ENCODE measurements at places on chromosomes 1 and 21.

DNA sequence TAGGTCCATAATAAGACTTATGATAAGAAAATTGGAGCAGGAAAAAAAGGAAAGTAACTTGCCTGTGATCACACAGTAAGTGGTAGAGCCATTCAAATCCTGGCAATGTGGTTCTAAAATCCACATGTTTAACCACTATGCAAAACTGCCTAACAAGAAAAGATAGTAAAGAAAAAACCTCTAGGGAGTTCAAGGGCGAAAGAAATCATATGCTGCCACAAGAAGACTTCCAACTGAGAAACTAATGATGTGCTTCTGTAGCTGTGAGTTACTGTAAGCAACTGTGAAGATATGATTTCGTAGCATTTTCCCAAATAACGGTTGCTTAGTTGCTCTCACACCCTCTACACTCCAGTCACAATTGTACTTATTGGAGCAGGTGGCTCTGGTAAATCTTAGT lies 20.9 kb upstream of the LYPLAL1 start:
- DNase-seq, result no peak

- DNase-seq, result no peak
Measured at GRCh38 chr21:35128536-35128935, 79.4 kb upstream of the RUNX1 start.

GRCh38 chr1:162548170-162548569 lies 13.4 kb upstream of the UAP1 start:
- no peak for DNase-seq

GRCh38 chr1:37152491-37152890 lies 118.2 kb upstream of the GRIK3 start:
- DNase-seq, result no peak

All from spleen (tissue), 13 donors.